ENCODE measurements at places on chromosomes 7 and 10.

GRCh38 chr7:6653071-6654003, 16.2 kb downstream of the ZNF316 start:
- H3K27me3 ChIP-seq = no peaks in the 10 kb centered on the region
- no peak overlapping the region for H3K27ac ChIP-seq

GRCh38 chr7:138029941-138030340, 28.1 kb upstream of the CREB3L2 start:
- H3K27me3 ChIP-seq = no peaks in the 10 kb centered on the region
- H3K4me1 ChIP-seq = no peaks in the 10 kb centered on the region
- H3K4me3 ChIP-seq = no peak overlapping the region
- DNase-seq = no peak
- H3K36me3 ChIP-seq = no peaks in the 10 kb centered on the region

- no peak overlapping the region for H3K4me3 ChIP-seq
- H3K36me3 ChIP-seq = peaks cover 6% of the 10 kb centered on the region
- H3K27ac ChIP-seq = peak overlapping the region; percentile 36
- peaks cover 67% of the 10 kb centered on the region for H3K4me1 ChIP-seq
Observed at GRCh38 chr10:22700489-22700888, 13.9 kb downstream of the PIP4K2A start.

DNA sequence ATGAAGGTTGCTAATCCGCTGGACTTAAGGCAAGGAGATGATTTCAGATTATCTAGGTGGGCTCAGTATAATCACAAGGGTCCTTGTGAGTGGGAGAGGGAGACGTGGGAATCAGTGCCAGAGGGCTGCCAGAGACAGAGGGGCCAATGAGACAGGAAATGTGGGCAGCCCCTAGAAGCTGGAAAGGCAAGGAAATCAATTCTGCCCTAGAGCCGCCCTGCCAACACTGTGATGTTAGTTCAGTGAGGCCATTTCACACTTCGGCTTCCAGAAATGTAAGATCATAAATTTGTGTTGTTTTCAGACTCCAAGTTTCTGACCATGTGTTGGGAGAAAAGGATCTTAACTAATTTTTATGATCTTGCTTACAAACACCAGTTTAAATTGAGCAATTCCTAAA, 3.6 kb upstream of the GPNMB start:
- H3K36me3 ChIP-seq = no peaks in the 10 kb centered on the region
- peaks cover 7% of the 10 kb centered on the region for H3K27me3 ChIP-seq
- no peaks in the 10 kb centered on the region for H3K4me1 ChIP-seq
- DNase-seq = no peak
- no peak overlapping the region for H3K4me3 ChIP-seq
- H3K27ac ChIP-seq = no peak overlapping the region

DNA sequence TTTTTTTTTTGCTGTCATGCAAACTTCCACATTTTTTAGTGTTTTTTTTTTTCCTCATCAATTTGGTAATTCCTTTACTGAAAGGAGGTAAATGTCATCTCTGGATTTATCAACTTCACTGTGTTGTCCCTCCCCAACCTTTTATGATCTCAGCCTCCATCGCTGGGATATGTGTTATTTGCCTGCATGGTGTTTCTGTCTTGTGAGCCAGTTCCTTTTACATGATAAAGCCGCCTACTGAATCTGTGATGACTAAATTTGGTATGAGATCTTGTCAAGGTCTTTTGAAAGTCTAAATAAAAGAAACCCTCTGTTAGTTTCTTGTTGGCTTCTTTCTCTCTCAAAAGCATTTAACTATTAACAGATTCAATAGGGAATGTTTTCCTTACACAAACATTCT, 39.3 kb downstream of the TAS2R41 start:
- no peaks in the 10 kb centered on the region for H3K4me1 ChIP-seq
- H3K27ac ChIP-seq = no peak overlapping the region
- H3K27me3 ChIP-seq = peaks cover 8% of the 10 kb centered on the region
- no peak overlapping the region for H3K4me3 ChIP-seq

- H3K36me3 ChIP-seq = no peaks in the 10 kb centered on the region
- no peaks in the 10 kb centered on the region for H3K4me1 ChIP-seq
- no peaks in the 10 kb centered on the region for H3K27me3 ChIP-seq
- H3K4me3 ChIP-seq = no peak overlapping the region
- no peak for DNase-seq
- H3K27ac ChIP-seq = no peak overlapping the region
Observed at GRCh38 chr7:18210377-18210776, 182.7 kb upstream of the PRPS1L1 start.

DNA sequence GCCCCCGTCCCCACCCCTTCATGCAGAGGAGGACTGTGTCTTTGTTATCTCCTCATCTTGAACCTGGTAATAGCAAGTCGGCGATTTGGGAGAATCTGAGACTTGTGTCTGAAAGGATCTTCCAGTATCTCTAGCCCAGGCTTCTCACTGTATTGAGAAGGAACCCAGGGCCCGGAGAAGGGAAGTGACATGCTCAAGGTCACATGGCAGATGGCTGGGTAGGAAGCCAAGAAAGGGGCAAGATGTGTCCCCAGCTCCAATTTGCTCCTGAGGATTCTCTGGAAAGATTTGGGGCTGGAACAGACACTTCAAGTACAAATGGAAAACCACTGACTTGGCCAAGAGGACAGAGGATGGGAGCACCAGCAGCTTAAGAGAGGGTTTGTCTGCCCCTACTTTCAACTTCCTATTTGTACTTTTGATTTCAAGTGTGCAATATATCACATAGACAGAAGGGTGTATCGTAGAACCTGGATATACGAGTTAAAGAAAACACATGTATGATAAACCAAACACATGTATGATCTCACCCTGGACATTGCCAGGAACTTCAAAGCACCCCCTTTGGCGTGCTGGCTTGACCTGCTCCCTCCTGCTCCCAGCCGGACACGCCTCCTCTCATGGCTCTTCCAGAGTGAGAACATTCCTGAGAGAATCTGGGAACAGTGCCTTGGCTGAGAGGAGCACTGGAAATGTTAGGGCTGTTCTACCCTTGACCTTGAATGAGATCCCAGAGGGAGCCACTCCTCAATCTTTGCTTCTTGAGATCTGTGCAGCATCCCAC, 79.7 kb downstream of the CDH23 start:
- H3K27ac ChIP-seq = no peak overlapping the region
- H3K4me1 ChIP-seq = no peaks in the 10 kb centered on the region
- no peaks in the 10 kb centered on the region for H3K27me3 ChIP-seq

DNA sequence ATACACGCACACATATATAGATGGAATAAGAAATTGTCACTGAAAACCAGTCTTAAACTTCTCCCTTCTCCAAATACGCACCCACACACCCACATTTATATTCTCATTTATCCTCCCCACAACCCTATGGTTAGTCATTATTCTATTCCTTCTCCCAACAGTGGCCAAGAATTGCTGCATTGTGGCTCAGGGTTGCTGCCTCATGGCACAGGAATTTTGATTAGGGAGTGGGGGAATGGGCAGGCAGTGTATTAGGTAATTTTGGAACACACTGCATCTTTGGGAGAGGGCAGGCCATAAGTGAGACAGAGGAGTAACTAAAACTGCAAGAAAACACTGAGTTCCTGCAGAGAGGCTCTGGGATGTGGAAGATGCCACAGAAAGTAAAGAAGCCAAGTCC, 35.7 kb downstream of the NAPEPLD start:
- H3K36me3 ChIP-seq = peaks cover 12% of the 10 kb centered on the region
- no peaks in the 10 kb centered on the region for H3K4me1 ChIP-seq
- no peak overlapping the region for H3K27ac ChIP-seq
- H3K27me3 ChIP-seq = no peaks in the 10 kb centered on the region
- DNase-seq = no peak
- H3K4me3 ChIP-seq = no peak overlapping the region

GRCh38 chr7:47422611-47423010, 159.3 kb downstream of the TNS3 start:
- H3K27ac ChIP-seq = no peak overlapping the region
- no peak overlapping the region for H3K4me3 ChIP-seq
- no peak for DNase-seq
- no peaks in the 10 kb centered on the region for H3K27me3 ChIP-seq
- no peaks in the 10 kb centered on the region for H3K4me1 ChIP-seq

GRCh38 chr7:71140264-71140663, 8.3 kb downstream of the GALNT17 start:
- H3K4me1 ChIP-seq = no peaks in the 10 kb centered on the region
- no peak for DNase-seq
- no peaks in the 10 kb centered on the region for H3K36me3 ChIP-seq
- H3K4me3 ChIP-seq = no peak overlapping the region
- H3K27me3 ChIP-seq = no peaks in the 10 kb centered on the region
- H3K27ac ChIP-seq = no peak overlapping the region

DNA sequence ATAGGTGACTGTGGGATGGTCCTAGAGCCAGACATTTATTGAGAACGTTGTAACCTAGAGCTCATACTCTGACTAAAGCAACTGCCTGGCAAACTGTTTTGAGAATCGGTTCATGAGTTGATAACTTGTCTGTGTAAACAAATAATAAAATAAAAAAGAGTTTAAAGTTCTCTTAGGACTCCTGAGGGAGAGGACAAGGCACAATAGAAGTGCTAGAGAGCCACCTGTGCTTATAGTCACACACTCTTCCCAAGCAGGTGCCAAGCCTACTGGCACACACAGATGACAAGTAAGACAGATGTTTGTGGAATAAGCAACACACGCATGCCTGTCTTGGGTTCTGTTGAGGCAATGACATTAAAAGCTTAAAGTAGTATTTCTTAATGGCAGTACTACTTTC, 7.9 kb downstream of the EDRF1 start:
- H3K4me3 ChIP-seq = no peak overlapping the region
- no peaks in the 10 kb centered on the region for H3K27me3 ChIP-seq
- no peak for DNase-seq

DNA sequence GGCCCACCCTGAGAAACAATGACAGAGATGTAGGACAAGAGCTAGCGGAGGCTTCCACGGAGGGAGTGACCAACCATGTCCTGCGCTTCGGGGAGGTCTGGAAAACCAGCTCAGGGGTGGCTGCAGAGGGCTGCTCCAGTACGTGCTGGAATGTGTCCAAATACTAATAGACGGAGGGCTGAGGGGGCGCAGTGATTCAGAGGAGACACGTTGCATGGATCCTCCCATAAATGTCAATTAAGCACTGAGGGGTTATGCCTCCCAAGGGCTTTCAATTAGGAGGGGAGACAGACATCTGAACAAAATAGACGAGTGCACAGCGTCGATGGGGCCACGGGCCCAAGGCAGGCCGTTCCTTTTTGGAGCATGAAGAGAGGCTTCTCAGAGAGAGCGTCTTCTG, 51.0 kb upstream of the NPS start:
- no peak overlapping the region for H3K4me3 ChIP-seq
- no peak for DNase-seq
- no peak overlapping the region for H3K27ac ChIP-seq
- H3K4me1 ChIP-seq = no peaks in the 10 kb centered on the region

DNA sequence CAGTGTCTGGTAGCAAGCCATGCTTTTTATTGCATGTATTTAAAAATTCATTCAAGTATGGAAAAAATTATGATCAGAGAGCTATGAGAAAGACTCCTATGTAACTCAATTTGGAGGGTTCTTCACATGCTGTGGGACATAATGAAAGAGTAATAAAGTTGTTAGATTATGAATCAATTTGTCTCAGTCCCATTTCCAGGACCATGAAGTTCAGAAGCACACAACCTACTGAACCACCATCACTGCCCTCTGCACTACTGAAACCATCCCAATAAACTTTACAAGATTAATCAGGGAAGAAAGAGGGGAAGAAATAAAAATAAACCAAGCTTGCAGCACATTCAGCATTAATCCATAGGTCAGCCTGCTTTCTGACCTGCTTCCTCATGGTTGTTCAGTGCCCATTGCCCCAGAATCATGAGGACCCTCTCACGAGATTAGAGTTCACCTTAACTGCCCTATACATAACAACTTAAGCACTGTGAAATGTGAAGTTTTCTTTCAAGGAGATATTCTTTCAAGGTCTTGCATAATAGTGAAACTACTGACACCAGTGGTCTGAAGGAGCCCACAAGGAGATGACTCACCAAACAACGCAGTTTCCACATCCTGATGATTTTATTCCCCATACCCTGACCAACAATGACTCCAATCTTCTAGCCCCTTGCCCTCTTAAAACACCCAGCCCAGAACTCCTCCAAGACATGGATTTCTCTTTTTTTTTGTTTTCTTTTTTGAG, 171.5 kb upstream of the ADCY1 start:
- H3K4me1 ChIP-seq = no peaks in the 10 kb centered on the region
- no peak overlapping the region for H3K27ac ChIP-seq
- no peak overlapping the region for H3K4me3 ChIP-seq
- H3K36me3 ChIP-seq = no peaks in the 10 kb centered on the region

DNA sequence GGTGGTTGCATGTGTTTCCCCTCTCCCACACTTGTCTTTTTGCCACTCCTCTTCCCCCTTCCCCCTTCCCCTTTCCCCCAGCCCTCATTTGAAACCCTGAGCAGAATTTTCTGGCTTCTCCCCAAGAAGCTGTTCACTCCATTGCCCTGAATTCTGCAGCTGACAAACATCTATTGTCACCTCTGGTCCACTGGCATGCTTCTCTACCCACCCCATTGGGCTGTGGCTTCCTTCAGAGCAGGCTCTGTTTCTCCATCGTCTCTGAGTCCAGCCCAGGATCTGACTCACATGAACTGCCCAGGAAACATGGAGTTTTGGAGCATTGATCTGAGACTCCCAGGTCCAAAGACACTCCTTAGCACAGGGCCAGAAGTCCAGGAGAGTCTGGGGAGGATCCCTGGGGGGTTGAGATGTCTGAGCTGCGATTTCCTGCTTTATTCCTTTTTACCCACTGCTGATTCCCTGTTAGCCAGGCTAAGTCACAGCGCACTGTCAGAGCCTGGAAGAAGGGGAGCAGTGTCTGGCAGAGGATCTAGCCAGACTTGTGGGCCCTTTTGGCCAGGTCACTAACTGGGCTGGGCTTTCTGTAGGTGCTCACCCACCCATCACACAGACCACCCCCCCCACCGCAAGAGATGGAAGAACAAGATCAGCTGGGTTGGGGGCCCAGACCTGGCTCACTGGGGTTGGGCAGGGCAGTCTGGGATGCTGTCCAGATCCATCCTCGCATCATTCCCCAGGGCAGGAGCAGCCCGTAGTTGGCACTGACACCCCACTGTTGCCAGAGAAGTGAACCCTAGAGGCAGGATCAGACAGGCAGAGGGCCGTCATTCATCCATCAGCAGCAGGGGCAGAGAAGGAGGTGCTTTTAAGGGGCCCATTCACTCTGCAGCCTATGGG, 3.5 kb downstream of the CHAT start:
- H3K27ac ChIP-seq = no peak overlapping the region
- no peaks in the 10 kb centered on the region for H3K36me3 ChIP-seq
- peaks cover 5% of the 10 kb centered on the region for H3K4me1 ChIP-seq
- no peak for DNase-seq
- H3K4me3 ChIP-seq = no peak overlapping the region
- peaks cover 69% of the 10 kb centered on the region for H3K27me3 ChIP-seq

GRCh38 chr10:88992921-88993524, 2.4 kb downstream of the FAS start:
- no peaks in the 10 kb centered on the region for H3K36me3 ChIP-seq
- peaks cover 29% of the 10 kb centered on the region for H3K4me1 ChIP-seq
- DNase-seq = no peak
- peak overlapping the region; percentile 89 for H3K27ac ChIP-seq
- H3K4me3 ChIP-seq = no peak overlapping the region

- no peak overlapping the region for H3K4me3 ChIP-seq
- DNase-seq = no peak
- H3K27me3 ChIP-seq = no peaks in the 10 kb centered on the region
- H3K4me1 ChIP-seq = peaks cover 14% of the 10 kb centered on the region
- no peak overlapping the region for H3K27ac ChIP-seq
Observed at GRCh38 chr10:30422981-30423654, 10.9 kb upstream of the MAP3K8 start.

GRCh38 chr7:65454469-65454868, 80.8 kb downstream of the ZNF92 start:
- no peaks in the 10 kb centered on the region for H3K36me3 ChIP-seq
- no peaks in the 10 kb centered on the region for H3K4me1 ChIP-seq
- H3K4me3 ChIP-seq = no peak overlapping the region
- H3K27me3 ChIP-seq = peaks cover 4% of the 10 kb centered on the region
- H3K27ac ChIP-seq = no peak overlapping the region

Data from T-cell (primary cell).